Hematopoietic multipotent progenitor cell treated with erythropoietin and hydrocortisone succinate and interleukin-3 and kit ligand, for 6 days (in vitro differentiated cells): ENCODE measurements at places on chromosomes 3 and 15.
A peak's percentile ranks its signal among the peaks of the same experiment; 100 is the strongest.

GRCh38 chr3:159619341-159619885 lies 369.2 kb upstream of the IL12A start:
- no peak for DNase-seq

DNA sequence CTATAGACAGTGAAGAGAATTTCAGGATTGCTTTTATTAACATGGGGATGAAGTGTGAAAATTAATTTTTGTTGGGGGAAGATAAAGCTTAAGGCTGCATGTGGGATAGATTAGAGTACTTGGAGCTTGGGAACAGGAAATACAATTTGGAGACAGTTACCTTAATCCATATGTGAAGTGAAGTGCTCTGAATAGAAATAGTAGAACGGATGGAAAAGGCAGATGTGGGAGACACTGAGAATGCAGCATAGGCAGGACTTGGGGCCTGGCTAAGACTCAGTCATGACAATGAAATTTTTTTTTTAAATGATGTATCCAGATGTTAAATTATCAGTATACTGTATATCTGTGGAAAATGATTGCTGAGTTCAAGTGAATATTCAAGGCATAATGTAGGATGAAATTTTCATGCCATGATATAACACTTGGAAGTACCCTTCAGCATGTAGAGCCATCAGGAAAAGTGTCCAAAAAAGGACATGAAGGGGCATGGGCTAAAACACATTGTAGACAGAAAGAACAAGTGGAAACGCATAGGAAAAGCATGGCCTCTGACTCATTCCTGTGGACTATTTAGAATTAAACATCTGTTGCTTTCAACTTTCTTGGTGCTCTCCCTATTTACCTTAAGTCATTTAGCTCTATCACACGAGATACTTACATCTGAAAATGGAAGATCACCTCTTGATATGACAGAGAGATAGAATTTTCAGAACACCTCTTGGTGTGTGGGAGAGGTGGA lies 134.8 kb downstream of the RBMS3 start:
- no peak for DNase-seq

DNA sequence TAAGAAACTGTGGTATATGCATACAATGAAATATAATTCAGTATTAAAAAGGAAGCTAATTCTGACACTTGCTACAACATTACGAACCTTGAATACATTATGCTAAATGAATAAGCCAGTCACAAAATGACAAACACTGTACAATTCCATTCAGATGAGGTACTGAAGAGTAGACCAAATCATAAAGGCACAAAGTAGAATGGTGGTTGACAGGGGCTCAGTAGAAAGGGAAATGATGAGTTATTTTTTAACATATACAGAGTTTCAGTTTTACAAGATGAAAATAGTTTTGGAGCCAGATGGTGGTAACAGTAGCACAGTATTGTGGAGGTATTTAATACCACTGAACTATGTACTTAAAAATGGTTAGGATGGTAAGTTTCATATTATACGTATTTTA lies 254.6 kb upstream of the RBMS3 start:
- no peak for DNase-seq

DNA sequence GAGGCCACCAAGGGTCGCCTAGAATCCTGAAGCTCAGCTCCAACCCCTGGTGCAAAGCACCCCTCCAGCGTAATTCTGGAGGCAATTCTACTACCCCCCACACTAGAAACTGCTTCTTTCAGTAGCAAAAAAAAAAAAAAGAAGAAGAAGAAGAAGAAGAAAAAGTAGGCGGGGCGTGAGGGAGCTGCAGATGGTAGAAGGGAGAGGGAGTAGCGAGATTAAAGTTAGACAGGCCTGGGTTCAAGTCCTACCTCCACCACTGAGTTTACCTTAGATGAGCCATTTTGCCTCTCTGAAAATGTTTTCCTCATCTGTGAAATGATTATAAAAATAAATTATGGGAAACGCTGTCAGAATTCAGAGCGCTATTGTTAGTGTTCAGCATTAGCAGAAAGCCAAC lies 913 bp downstream of the FAM174B start:
- DNase-seq, result peak; percentile 35

DNA sequence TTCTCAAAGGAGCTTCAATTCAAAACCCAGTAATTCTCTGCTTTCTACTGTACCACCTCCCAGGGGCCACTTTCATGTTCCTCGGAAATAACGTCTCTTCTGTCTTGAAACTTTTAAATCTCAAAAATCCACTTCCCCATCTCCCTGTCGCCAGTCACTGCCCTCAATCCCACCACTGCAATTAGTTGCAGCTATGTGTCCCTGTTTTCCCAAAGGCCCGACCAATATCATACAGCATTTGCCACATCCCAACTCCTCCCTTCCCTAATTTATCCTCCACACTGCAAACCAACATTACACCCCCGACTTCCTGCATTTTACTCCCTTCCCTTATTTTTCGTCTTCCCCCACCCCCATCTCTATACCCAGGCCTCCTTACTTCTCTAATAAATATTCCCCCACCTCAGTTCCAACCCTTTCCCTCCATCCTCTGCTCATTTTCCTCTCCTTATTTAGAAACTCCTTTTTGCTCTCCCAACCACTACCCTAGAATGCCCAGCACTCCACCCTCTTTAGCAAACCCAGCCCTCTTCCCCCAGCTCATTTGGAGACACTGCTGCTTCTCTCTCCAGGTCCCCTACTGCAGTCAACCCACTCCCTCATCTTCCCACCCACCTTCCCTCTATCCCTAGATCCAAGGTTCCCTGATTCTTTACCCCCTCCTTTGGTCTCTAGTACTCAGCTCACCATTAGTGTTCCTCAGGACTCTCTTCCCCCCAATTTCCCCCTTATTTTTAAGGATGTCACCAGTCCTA lies 1.1 kb downstream of the NPTN start:
- peak; percentile 63 for DNase-seq

GRCh38 chr3:140974900-140975299 lies 33.3 kb downstream of the SLC25A36 start:
- DNase-seq, result no peak

GRCh38 chr15:22981051-22981840 lies 1.1 kb upstream of the CYFIP1 start:
- no peak for DNase-seq

DNA sequence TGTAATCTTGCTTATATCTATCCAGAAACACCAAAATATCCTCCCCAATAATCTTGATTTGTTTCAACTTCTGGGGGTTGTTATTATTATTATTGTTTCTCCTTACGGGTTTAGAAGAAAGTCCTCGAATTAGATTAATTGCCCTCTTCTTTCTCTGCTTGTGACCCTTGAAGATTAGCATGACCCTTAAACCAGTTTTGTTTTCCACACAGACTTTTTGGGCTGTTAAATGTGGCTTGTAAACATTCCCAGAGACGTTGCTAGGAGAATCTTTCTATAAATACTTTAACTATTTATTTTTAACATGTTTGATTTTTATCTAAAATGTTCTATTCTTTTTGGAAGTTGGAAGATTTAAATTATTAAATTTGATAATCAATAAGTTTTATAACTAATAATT lies 4.3 kb upstream of the SUCNR1 start:
- no peak for DNase-seq

DNA sequence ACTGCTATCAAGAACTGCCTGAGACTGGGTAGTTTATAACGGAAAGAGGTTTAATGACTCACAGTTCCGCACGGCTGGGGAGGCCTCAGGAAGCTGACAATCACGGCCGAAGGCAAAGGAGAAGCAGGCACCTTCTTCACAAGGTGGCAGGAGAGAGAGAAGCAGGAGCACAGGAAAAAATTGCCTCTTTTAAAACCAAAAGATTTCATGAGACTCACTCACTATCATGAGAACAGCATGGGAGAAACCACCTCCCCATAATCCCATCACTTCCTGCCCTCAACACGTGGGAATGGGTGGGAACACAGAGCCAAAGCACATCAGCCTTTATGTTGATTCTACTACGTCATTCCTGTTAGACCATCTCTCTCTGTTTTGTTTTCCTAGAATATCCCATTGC lies 650.9 kb upstream of the SEMA6D start:
- no peak for DNase-seq
